Activated T-cell treated with anti-CD3 and anti-CD28 coated beads for 4 hours (primary cell): ENCODE measurements at places on chromosomes 3 and 15.

- DNase-seq, result peak; percentile 71
These were observed 23.2 kb downstream of the RPLP1 start for GRCh38 chr15:69475769-69476358.

DNA sequence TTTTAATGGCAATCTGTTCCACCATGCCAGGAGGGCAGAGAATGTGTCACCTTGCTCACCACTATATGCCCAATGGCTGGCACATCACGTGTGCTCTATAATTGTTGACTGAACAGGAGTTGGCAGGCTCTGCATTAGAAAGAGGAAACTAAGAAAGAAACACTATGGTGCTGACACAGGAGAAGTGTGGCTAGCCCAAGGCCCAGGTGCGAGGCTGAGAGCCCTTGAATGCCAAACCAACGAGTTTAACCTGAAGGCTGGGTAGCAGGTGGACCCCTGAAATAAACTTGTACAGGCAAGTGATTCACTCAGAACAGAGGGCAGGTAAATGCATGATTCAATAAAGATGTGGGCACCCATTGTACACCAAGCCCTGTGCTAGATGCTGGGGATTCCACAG is 2.4 kb downstream of the CHCHD4 start:
- no peak for DNase-seq

DNA sequence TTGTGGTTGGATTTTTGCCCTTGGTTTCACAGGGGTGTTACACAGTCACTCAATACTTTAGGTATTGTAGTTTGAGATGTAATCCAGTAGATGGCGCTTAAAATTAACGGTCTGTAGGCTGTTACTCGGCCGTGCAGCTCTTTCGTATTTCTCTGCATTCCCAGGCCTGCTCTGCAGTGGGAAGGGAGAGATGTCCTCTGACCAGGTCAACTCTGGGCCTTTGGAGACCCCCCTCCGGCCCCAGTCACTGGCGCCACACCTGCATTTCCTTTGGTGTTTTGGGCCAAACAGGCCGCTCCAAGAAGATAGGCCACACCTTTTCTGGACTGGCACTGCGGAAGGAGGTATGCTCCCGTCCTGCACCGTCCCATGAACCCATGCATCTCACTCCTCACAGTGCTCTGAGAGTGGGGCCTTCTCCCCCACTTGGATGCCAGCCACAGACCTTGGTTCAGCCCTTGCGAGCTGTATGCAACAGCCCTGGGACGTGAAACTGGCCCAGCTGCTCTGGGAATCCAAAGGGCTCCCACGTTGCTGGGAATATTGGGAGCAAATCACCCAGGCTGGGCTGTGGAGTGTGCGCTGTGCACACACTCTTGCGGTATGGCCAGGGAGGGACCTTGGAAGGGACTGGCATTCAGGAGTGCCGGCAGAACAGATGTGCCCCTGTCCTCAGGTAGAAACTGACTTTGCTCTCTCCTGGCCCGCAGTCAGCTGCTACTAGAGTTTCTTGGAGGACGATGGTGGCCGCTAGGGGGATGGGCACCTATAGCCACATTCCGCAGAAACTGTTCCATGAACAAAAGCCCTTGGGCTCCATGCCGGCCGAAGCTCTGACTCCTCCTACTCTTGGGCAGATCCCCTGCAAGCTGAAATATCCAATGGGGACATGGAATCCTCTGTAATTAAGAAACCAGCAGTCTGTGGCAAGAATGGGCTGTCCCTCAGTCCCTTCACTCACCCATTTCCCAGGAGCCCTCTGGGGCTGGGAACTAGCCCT is 410.5 kb upstream of the CADM2 start:
- DNase-seq, result no peak

GRCh38 chr15:52256366-52256765 is 39.2 kb downstream of the MYO5C start:
- peak; percentile 66 for DNase-seq

DNA sequence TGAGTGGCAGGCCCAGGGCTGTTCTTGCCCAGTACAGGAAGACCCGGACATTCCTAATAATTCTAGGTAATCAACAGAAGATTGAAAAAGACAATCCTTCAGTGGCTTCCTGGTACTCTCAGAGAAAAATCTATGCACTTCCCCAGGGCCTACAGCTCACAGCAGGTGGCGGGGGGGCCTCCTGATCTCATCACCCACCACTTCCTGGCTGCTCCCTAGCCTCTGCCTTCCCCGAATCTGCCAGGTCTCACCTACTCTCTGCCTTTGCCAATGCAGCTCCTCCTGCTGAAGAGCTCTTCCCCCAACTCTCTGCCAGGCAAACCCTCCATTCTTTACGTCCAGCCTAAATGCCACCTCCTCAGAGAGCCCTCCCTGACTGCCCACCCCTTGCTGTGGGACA is 37.5 kb downstream of the EHD4 start:
- DNase-seq, result peak; percentile 59

- DNase-seq, result no peak
These were observed 207.9 kb upstream of the COL8A1 start for GRCh38 chr3:99430348-99431134.

DNA sequence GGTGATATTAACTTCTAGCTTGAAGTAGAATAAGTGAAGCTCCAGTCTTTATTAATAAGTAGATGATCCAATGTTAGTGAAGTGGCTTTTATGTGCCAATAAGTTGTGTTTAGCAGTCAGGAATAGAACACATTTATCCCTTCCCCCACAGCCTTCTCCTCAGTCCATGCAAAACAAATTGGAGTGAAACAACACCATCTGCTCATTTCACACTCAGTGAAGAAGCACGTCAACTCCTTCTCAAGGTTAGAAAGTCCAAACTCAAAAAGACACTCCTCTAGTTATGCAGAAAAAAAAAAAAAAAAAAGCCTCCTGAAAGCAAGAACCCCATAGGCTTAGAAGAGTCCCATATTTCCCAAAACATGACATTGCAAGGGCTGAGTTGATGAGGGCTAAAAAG is 18.0 kb upstream of the NEO1 start:
- DNase-seq, result no peak

- no peak for DNase-seq
These were observed 6.2 kb downstream of the MELTF start for GRCh38 chr3:197023241-197023997.

- DNase-seq, result no peak
These were observed 39.0 kb downstream of the LRTM1 start for GRCh38 chr3:54888873-54889272.

- no peak for DNase-seq
These were observed 17.8 kb downstream of the SPATA12 start for GRCh38 chr3:57078344-57078634.

- DNase-seq, result no peak
These were observed 1298.5 kb downstream of the ROBO2 start for GRCh38 chr3:78338405-78338804.

- DNase-seq, result no peak
These were observed 903.6 kb downstream of the VGLL3 start for GRCh38 chr3:86087160-86087871.

DNA sequence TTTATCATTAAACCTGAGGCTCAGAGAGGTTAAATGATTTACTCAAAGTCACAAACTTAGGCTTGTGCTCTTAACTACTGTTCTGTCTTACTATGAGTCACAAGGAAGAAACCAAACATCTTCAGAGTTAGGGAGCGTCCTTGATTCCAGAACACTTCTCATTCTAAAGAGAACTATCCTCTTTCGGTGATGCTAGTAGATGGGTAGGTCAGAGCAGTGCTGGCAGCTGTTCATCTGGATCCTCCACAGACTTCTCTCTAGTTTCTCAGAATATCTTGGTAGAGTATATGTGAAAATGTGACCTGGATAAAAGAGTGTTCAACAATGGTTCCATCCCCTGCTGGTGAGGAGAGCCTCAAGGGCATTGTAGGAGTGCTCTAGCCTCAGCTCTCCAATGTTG is 3.3 kb downstream of the ARL6IP5 start:
- no peak for DNase-seq

- DNase-seq, result no peak
These were observed 788 bp downstream of the FOXB1 start for GRCh38 chr15:60004846-60005351.

GRCh38 chr3:194507571-194507970 is 20.8 kb upstream of the ATP13A3 start:
- no peak for DNase-seq

- no peak for DNase-seq
These were observed 178.6 kb downstream of the ADAMTS9 start for GRCh38 chr3:64509206-64509605.

DNA sequence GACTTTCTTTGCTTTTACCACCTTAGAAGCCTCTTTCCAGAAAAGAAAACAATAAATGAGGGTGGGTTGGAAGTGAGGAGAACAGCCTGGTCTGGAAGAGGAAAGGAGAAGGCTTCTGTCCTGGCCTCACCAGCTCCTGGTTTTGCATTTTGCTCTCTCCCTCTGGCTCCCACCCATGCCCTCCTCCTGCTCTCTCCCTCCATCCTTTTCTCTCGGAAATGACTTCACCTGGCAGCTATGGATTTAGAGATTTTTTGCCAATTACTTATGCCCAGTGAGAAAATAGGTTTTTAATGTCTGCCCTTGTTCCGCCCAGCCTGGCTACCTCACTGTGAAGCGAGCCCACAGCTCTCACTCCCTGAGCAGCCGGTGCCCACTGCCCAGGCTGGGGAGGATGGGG is 77.9 kb upstream of the NTRK3 start:
- no peak for DNase-seq

- no peak for DNase-seq
These were observed 871.2 kb downstream of the TUSC7 start for GRCh38 chr3:117580806-117581205.

GRCh38 chr3:153396581-153396980 is 234.6 kb downstream of the RAP2B start:
- DNase-seq, result no peak

GRCh38 chr3:120555657-120556509 is 40.3 kb upstream of the NDUFB4 start:
- no peak for DNase-seq

- DNase-seq, result no peak
These were observed 292.9 kb downstream of the TLE3 start for GRCh38 chr15:69804786-69805185.

- DNase-seq, result no peak
These were observed 6.8 kb upstream of the ZNF770 start for GRCh38 chr15:34994925-34995324.

GRCh38 chr3:81022339-81022738 is 739.1 kb downstream of the GBE1 start:
- DNase-seq, result no peak

DNA sequence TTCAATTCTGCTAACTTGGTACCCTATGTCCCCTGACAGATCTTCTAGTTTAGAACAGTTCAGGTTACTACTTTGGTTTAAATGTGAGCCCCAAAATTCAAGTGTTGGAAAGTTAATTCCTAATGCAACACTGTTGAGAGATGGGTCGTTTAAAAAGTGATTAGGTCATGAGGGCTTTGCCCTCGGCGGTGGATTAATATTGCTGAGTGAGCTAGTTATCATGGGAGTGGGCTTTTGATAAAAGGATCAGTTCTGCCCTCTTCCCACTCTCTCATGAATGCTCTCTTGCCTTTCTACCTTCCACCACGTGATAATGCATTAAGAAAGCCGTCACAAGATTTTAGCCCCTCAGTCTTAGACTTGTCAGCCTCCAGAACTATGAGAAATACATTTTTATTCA is 72.1 kb downstream of the BTLA start:
- DNase-seq, result no peak

DNA sequence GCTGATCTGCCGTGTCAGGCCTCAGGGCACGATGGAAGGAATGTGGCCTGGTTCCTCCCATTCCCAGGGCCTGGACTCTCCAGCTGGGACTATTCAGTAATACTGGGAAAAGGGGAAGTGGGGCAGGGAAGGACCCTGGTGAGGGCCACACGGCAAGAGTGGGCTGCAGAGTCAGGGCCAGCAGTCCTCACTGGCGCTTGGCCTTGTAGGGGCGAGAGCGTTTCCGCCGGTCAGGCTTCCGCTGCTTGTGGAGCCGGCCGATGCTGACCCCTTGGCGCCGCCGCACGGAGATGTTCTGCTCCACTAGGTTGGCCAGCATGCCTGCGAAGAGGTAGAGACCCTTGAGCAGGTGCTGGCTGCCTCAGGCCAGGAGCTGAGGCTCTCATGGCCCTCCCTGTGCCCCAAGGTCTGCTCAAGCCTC is 42.8 kb downstream of the SEMA3G start:
- DNase-seq, result no peak

DNA sequence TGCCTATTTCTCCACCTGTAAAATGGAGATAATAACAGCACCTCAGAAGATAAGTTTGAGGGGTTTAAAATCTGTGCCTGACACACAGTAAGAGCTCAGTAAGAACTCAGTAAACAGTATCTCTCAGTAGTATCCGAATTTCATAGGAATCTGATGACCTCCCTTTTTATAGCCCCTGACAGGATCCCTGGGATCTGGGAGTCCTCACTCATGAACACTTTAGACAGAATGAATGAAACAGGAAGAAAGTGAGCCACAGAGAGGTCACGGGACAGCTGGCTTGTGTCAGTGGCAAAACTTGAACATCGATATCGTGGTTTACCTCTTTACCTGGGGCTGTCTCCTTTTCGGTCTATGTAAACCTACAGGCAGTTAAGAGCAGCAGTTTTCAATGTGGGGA is 51.2 kb downstream of the LRTM1 start:
- no peak for DNase-seq

GRCh38 chr3:53478921-53479664 is 15.3 kb upstream of the CACNA1D start:
- no peak for DNase-seq
